ENCODE measurements at places on chromosomes 1 and 21. TPM values are rescaled to one million over a fixed set of nuclear protein-coding genes. Genes with fewer than 3 reads are reported as not detected.

Gene SEC16B
- polyA plus RNA-seq: 3.0 TPM

Gene OPTC
- polyA plus RNA-seq: not detected

Gene PROX1
- polyA plus RNA-seq: 9.1 TPM

Gene SLC1A7
- polyA plus RNA-seq: 0.48 TPM

Gene GJC2
- 20.3 TPM for polyA plus RNA-seq

Gene RNU1-4
- polyA plus RNA-seq: not detected

All from spinal cord (tissue), 10 donors.